GM03348 (cell line): ENCODE measurements at places on chromosomes 3 and 15.
A peak's percentile ranks its signal among the peaks of the same experiment; 100 is the strongest.

GRCh38 chr3:171832989-171833388 is 10.2 kb upstream of the TMEM212 start:
- DNase-seq, result no peak

DNA sequence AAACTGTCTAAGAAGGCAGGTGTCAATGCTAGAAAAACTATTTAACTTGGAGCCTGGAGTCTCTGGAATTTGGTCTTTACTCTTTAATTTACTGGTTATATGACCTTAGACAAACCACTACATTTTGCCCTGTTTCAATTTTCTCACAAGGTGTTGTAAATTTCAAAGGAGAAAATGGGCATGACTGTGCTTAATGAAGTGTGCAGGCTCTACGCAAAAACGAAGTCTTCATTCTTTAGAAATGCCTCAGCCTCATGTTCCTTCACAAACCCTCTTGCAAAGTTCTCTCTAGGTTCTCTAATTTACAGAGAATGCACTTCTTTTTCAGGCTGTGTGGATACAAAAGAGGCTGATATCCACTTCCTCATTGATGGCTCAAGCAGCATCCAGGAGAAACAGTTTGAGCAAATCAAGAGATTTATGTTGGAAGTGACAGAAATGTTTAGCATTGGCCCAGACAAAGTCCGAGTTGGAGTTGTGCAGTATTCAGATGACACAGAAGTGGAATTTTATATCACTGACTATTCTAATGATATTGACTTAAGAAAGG is 39.1 kb downstream of the COL6A5 start:
- DNase-seq, result no peak

- DNase-seq, result no peak
These were observed 32.0 kb upstream of the PRICKLE2 start for GRCh38 chr3:64257100-64257755.

DNA sequence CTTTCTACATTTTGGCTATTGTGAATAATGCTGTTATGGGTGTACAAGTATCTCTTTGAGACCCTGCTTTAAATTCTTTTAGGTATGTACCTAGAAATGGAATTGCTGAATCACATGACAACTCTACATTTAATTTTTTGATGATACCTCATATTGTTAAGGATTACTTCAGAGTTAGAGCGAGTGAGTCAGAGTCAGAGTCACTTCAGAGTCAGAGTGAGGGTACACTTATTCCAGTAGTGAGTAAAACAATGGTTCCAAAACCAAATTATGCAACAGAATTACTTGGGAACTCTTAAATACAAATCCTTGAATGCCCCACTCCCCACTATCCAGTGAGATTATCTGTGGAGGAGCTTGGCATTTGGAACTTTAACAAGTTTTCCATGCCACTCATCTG is 50.3 kb upstream of the SNRK start:
- DNase-seq, result no peak

GRCh38 chr15:77904901-77905300 is 172.6 kb downstream of the TBC1D2B start:
- DNase-seq, result no peak

GRCh38 chr15:65054333-65055200 is 9.4 kb downstream of the SLC51B start:
- DNase-seq, result peak; percentile 91

DNA sequence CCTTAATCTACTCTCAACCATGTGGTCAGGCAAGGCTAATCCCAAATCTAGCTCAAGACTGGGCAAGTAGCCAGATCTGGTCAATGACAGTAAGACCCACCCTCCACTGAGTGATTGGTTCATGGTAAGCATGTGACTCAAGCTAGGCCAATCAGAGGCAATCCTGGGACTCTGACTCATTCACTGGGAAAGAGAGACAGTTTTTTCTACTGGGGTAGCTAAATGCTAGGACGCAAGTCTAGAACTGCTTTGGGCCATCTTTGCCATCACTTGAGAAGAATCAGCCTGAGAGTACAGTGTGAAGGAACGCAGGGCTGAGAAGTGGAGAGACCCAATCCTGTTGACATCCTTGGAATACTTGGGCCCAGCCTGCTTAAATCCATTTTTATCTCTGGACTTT is 9.4 kb upstream of the RAD18 start:
- peak; percentile 40 for DNase-seq

- DNase-seq, result peak; percentile 82
These were observed 72.3 kb downstream of the CHSY1 start for GRCh38 chr15:101179341-101180153.

GRCh38 chr15:87454860-87455259 is 801.7 kb downstream of the NTRK3 start:
- no peak for DNase-seq

- no peak for DNase-seq
These were observed 27.1 kb downstream of the SLC12A1 start for GRCh38 chr15:48233246-48233645.

GRCh38 chr3:33388374-33389100 is 51.7 kb downstream of the UBP1 start:
- no peak for DNase-seq

- DNase-seq, result peak; percentile 18
These were observed 469.1 kb upstream of the ARHGEF26 start for GRCh38 chr3:153652076-153652475.

DNA sequence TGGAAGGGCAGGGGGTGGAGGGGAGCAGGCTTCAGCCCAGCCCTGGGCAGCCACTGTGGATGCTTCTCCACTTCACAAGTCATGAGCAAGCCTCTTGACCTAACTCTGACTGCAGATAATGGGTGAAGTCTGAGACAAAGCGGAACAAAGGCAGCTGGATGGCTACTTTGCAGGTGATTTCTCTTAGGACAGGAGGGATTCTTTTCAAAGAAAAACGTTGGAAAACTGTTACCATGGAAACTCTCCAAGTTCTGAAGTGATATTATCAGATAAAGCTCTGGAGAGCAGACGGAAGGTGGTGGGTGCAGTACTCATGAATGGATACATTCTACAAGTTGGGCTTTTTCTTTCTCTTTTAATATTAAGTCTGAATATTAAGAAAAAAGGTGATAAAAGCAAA is 254.2 kb upstream of the SLCO3A1 start:
- no peak for DNase-seq

DNA sequence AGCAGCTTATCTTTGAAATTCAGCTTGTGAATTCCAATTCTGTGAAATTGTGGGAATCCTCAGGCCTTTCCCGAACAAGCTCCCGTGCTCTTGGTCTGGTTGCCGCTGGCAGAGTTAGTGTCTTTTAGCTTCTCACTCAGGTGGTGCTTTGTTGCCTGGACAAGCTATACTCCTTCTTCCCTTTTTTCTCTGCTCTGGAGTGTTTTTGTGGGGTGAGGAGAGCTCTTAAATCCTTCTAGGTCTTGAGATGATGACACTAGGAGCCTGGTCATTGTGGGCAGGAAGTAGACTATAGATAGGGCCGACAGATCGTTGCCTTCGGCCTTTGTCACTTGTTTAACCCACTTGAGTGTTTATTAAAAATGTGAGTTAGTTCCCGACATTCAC is 93.8 kb downstream of the SLCO3A1 start:
- no peak for DNase-seq

GRCh38 chr3:117928836-117929235 is 1105.8 kb downstream of the IGSF11 start:
- DNase-seq, result no peak

DNA sequence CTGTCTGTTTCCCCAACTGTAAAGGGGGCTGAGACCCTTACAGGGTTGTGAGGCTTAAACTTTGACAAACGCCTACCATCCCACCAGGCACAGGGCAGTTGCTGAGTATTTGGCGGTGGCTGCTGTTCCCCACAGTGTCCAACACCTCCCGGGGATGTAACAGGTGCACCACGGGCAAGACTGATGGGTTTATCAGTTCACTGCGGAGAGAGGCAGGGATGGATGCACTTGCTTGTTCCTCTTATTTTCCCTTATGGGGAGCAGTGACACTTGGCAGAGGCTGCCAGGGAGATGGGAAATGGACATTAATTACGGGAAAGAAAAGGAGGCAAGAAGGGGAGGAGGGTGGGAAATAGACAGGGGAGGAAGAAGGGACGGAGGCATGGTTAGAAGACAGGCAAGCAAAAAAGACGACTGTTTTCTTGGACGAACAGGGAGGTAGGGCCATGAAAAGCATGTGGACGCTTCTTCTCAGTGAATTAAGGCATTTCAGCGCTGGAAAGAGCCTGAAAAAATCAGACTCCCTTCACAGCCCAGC is 16.6 kb upstream of the ADIPOQ start:
- DNase-seq, result no peak

DNA sequence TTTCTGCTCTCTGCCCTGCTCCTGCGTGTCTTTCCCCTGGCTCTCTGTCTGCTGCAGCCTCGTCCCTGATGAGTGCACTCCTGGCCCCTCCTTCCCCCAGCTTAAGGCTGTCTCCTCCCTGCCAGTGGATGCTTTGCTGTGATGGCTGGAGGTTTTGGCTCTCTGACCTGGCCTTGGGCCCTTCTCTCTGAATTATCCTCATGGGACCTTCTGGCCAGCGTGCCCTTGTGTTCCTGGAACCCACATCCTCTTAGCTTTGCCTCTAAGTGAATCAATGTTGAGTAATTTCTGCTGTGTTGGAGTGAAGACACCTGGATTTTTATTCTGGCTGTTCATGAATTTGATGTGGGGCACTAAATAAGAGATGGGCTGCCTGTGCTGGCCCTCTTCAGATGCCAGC is 9.8 kb upstream of the TNFAIP8L3 start:
- DNase-seq, result peak; percentile 68

DNA sequence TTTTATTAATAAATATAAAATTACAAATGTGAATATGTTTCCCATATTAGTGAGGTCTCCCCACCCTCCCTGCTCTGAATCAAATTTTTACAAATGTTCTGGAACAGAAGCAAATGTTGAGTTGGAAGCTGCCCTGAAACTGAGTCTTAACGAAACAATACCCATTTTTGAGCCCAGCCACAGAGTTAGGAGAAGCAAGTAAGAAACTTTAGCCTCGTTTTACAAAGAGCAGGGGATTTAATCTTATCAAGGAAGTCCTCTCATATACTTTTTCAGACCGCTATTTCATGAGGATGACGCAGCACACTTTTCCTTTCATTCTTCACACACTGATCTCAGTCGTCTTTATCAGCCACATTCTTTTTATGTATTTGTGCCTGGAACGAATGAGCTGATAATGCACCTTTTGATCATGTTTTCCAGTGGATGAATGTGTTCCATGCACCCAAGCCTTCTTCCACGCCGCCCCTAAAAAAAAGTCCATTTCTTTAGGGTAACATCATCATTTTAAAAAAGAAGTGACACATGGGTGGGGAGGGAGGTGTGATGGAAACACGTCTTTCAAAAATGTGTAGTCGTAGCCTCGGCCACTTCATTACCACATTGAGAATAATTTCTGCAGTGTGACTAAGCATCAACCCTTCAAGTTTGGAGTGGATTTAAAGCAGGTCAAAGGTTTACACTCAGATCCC is 48.1 kb downstream of the SETMAR start:
- peak; percentile 45 for DNase-seq

DNA sequence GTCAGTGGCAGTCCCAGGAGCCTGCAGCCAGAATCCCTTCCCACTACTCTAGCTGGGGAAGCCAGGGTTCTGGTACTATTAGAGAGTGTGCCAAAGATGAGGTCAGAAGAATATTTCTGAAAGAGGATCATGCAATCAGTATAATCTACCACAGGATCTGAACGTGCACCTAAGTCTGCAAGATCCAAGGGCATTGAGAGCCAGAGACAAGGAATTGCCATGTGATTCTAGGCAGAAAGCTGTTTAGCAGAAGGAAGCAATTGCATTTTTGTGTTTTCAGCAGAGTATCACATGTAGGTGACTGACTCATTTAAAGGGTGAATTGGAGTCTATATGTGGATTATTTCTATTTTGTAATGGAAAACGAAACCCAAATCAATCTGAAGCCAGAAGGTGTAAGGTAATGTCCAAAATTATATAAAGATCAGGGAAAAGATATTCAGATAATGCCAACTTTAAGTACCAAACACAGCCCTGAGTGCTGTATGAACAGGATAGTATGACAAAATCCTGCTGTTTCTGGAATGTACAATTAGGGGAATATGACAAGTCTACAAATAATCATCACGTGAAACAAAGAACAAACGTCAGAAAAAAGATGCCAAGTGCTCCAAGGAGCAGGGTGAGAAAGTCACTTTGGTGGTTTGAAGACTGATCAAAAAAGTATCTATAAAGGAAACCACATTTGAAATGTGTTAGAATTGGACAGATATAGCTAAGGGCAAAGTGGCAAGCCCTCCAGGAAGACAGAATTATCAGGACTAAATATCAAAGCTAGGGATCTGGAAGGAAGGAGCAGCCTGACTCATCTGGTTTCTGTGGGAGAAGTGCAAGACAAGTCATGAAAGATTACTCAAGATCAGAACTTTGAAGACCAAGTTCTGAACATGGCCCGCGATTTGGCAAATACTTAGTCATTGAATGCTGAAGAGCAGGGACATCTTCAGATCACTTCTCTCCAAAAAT is 1036.6 kb downstream of the NTRK3 start:
- peak; percentile 24 for DNase-seq

GRCh38 chr3:47520756-47521155 is 7.2 kb upstream of the ELP6 start:
- DNase-seq, result no peak

DNA sequence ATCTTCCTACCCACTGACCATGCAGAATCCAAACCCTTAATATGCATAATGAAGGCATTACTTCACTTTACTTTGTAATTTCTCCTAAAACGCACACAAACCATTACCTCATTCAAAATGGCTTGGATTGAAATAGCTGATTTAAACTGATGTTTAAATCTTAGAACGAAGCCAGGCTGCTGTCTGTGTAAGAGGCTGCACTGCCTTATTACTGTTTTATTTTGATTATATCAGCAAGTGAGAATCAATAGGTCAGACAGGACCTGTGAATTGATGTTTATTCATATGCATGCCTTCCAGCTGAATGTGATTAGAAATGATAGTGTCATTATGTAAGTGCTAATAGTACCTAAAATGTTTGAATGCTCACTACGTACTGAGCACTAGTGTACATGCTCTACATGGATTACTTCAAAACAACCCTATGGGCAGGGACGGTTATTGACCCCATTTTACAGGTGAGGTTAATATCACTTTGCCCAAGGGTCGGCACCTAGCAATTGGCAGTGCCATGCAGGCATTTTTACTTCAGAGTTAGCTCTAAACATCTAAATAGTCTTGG is 314.2 kb upstream of the CBLB start:
- DNase-seq, result no peak
